ENCODE measurements at places on chromosomes 3 and 15.

DNA sequence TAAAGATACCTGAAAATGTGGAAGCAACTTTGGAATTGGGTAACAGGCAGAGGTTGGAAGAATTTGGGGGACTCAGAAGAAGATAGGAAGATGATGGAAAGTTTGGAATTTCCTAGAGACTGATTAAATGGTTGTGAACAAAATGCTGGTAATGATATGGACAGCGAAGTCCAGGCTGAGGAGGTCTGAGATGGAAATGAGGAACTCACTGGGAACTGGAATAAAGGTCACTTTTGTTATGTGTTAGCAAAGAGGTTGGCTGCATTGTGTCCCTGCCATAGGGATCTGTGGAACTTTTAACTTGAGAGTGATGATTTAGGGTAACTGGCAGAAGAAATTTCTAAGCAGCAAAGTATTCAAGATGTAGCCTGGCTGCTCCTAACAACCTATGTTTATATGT is 13.0 kb downstream of the MITF start:
- no peak for DNase-seq

GRCh38 chr3:46985588-46985987 is 6.1 kb downstream of the NBEAL2 start:
- DNase-seq, result no peak

DNA sequence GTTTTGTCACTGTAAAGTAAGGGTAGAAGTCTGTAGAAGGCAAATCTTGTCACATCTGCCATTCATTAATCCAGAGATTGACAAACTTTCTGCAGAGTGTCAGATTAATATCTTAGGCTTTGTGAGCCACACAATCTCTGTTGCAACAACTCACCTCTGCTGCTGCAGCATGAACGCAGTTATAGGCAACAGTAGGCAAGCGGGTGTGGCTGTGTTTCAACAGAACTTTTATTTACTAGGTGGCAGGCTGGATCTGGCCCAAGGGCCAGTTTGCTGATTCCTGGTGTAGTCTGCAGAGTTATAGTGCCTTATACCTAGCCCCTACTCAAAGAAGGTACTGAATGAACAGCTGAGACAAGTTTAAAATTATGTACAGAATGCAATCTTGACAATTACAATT is 396.7 kb downstream of the FOXP1 start:
- DNase-seq, result no peak

- DNase-seq, result no peak
These were observed 5.1 kb downstream of the ZDHHC23 start for GRCh38 chr3:113952921-113953320.

- peak; percentile 38 for DNase-seq
These were observed 53.9 kb downstream of the RLBP1 start for GRCh38 chr15:89167267-89168176.

DNA sequence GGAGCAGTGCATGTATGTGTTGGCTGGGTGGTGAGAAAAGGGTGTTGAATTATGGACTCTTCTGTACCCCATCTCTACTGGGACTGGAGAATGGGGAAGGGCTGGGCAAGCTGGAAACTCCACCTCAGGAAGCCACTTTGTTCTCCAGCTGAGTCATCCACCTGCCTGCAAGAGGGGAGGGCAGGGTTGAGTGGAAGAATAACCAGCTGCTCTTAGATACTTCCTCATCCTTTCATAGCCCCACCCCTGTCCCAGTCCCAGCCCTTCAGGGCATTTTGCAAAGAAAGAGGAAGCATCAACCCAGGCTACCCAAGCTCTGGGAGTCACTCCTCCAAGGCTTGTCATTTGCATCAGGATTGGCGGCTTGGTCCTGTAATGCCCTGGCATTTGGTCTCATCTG is 33.1 kb downstream of the RAB11A start:
- peak; percentile 53 for DNase-seq

- no peak for DNase-seq
These were observed 567.5 kb upstream of the CCDC54 start for GRCh38 chr3:106809623-106810299.

- peak; percentile 42 for DNase-seq
These were observed 811 bp downstream of the SKIL start for GRCh38 chr3:170358042-170359010.

DNA sequence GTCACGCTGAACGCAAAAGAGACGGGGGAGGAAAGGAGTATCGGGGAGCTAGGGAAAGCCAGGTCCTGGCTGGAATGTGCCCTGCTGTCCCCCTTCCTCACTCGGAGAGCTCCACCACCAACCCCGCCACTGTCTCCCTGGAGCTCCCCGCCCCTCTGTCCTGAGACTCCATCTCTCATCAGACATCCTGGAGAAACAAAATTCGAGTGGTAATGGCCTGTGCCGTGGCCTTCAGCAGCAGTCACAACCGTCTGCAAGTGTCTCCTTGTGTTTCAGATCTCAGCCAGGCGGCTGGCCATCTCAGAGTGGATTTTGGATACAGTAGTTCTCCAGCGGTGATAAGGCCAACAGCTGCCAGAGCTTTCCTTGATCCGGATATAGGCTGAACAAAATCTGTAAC is 76.9 kb downstream of the OCA2 start:
- no peak for DNase-seq

DNA sequence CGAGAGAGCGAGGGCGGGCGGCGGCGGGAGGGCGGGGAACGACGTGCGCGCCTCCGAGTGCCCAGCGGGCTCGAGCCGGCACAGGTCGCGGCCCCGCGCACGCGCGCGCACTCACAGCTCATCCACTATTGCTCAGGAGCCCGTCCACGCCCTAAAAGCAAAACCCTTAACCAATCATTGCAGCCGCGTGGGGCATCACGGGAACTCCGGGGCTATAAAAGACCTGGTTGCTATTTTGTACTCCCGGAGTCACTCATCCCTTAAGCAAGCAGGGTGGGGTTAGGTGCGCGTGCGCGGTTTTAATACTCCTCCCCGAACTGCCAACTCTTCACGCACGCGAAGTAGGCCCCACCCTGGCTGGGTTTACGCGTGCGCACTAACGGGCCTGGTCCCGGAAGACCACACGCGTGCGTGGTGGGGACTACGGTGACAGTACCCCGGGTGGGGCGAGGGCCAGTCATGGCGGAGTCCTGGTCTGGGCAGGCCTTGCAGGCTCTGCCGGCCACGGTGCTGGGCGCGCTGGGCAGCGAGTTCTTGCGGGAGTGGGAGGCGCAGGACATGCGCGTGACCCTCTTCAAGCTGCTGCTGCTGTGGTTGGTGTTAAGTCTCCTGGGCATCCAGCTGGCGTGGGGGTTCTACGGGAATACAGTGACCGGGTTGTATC is at the start of the genes RHOA and TCTA:
RHOA (minus strand) TSS at position 9 of the 664 bp plus-strand sequence. CDS start 36,387 bp downstream, outside the sequence.
TCTA (plus strand) TSS at position 456 of the 664 bp plus-strand sequence; CDS start at position 460, 4 bp downstream.
- peak; percentile 99 for DNase-seq

DNA sequence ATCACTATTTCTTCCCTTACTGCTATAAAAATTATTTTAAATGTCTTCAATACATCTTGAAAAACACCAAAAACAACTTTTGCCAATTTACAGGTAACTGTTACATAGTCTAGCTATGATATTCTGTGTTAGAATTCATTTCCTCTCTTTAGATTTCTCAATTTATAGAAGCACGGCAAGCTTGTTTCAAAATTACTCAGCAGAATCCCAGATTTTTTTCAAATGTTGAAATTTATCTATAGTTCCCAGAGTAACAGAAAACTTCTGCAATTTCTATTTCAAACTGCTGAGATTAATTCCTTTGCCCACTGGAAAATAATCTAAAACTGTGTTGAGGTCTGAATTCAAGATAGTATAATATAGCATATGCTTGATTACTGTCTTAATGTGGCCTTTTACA is 41.2 kb downstream of the CCPG1 start:
- DNase-seq, result no peak

DNA sequence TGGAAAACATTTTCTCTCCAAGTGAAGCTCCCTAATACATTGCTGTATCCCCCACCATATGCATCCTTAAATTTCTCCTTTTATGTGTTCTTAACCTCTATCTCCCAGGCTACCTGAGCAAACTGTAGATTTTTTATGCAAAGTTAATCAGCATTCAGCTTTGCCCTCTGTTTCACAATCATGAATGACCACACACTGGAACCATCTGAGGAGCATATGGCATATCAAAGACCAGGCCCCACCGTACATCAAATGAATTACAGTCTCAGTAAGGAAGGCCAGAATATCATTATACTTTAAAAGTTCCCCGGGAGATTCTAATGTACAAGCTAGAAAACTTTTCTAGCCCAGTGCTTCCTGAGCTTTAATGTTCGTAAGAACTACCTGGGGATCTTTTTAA is 115.5 kb upstream of the NECTIN3 start:
- DNase-seq, result no peak

- DNase-seq, result no peak
These were observed 18.2 kb upstream of the SNRPA1 start for GRCh38 chr15:101313041-101313761.

All from kidney glomerular epithelial cell (primary cell).